SW 1271 (cell line): ENCODE measurements at places on chromosomes 12 and 14.

- DNase-seq = no peak
These were observed 45.4 kb downstream of the NIN start for GRCh38 chr14:50785457-50786063.

GRCh38 chr12:84874125-84874824 lies 38.3 kb downstream of the SLC6A15 start:
- no peak for DNase-seq

DNA sequence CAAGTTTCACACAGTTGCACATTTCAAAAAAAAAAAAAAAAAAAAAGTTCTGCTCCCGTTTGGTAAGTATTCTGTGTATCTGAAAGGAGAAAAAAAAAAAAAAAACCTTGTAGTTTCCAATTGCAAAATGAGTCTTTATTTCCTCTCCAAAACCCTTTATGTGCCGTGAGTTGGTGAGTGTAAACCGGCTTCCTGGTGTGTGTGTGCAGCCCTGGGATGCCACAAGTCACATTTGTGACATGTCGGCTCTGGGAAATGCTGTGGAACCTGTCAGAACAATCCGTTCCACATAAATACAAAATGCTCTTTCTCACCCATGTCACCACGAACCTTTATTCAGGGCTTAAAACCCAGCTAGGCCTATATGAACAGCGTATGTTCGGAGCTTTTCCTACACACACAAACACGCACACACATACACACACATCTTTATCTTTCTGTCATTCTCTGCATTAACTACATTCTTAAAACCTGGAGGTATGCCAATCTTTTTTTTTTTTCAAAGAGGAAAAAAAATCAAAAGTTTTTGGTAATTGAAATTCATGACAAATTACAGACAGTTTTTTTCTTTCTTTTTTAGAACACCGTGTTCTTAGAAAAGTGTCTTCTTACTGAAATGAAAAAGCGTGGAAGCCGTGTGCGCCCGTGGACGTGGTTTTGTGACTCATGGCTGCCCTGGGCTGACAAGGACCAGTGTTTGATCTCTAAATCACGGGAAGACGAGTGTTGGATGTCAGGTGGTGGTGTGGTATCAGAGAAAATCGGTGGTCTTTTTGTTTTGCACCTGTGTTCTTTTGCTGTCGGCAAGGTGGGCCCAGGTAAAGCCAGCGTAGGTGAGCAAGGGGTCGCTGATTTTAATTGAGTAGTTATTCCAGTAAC lies 612.0 kb downstream of the VRK1 start:
- no peak for DNase-seq

DNA sequence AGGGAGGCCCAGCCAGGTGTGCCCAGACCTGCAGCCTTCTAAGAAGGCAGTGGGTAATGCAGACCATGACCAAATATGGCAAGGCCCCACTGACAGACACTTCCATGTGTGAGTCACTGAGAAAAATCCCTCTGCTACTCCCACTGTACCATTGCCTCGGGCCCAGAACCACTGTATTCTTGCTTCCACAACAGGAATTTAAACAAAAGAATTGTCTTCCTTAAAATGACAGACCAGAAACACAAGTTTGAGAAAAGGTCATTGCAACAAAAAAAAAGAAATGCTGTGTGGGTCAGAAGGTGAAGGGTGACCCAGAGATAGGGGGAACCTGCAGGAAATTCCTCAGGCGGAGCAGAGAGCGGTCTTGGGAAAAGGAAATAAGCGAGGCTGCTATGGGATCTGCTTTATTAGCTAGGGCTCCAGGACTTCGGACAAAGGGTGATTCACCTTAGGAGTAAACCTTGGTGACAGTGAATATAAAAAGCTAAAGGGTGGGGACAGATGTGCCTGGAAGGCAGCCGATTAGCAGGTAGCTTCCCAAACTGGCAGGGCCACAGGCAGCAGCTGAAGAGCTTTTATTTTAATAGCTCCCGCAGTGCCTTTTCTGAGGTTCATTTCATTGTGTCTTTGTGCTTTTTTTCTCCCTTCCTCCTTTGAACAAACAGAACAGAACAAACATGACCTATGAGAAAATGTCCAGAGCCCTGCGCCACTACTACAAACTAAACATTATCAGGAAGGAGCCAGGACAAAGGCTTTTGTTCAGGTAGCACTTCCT lies 185.3 kb upstream of the BCL2L14 start:
- no peak for DNase-seq

DNA sequence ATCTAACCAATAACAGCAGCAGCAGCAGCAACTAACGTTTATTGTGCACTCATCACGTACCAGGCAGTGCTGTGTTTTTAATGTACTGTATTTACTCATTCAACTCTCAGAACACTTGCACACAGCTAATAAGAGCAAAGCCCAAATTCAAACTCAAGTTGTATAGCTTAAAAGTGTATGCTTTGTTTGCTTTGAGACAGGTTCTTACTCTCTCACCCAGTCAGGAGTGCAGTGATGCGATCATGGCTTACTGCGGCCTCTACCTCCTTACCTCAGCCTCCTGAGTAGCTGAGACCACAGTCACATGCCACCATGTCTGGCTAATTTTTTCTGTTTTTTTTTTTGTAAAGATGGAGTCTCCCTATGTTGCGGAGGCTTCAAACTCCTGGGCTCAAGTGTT lies 105.4 kb downstream of the PAPLN start:
- DNase-seq = no peak

- no peak for DNase-seq
These were observed 87.1 kb downstream of the SCFD1 start for GRCh38 chr14:30709201-30709600.

DNA sequence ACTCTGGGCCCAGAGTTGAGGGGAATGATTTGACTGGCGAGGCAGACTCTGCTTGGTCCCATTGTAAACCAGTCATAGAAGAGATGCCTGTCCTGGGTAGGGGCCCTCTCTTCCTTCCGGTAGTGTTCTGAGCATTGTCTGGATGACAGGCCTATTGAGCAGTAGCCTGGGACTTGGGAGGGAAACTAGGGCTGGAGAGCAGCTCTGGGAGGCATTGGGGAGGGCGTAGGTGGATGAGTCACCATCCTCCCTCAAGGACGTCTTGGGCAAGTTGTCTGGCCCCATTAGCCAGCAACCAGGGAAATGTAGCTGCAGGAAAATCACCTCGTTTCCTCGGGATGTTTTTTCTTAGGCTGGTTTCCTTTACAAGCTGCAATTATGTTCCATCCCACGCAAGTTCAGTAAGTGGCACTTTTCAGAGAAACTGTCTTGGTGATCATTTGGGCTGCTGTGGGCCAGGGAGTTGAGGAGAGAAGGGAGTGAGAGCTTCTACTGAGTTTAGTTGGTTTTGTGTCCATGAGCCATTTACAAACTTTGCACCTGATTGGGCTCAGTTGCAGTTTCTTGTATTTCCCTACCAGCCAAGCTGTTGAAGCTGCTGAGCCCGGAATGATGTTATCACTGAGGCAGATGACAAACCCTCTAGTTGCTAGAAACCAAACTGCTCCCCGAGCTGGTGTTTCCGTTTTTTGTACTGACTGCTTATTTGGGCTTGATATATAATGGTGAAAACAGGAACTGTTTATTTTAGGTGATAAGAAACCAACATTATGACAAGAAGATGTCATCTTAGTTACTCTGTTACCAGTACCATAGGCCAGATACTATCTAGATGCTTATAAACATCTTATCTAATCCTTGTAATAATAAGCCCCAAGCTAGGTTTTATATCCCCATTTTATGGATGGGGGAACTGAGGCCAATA lies 147.6 kb downstream of the CHST11 start:
- DNase-seq = peak; percentile 7

DNA sequence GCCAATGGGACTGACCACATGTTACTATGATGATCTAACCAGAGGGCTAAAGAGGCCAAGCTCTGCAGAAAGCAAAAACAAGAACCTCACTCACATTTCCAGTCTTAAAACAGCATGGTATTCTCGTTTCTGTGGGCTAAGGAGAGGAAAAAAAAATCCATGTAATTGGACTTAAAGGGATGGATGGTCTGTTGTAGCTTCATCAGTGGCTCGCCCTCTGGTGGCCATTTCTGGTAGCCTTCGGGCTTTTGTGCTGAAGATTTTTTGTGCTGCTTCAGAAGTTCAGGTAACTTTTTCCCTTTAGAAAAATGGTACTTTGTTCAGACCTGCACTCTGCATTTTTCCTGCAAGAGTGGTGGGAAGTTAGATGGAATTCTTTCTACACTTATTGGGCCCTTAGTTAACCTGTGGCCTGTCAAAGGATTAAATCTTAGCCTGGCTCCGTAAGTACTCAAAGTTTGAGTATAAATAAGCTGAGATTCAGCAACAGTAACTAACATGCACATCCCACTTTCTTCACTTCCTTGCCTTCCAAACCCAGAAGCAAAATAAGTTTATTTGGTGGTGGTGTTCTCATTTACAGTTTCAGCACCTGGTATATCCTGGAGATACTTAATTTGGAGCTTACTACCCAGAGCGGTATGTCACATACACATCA lies 22.3 kb downstream of the DCAF4 start:
- DNase-seq = no peak

DNA sequence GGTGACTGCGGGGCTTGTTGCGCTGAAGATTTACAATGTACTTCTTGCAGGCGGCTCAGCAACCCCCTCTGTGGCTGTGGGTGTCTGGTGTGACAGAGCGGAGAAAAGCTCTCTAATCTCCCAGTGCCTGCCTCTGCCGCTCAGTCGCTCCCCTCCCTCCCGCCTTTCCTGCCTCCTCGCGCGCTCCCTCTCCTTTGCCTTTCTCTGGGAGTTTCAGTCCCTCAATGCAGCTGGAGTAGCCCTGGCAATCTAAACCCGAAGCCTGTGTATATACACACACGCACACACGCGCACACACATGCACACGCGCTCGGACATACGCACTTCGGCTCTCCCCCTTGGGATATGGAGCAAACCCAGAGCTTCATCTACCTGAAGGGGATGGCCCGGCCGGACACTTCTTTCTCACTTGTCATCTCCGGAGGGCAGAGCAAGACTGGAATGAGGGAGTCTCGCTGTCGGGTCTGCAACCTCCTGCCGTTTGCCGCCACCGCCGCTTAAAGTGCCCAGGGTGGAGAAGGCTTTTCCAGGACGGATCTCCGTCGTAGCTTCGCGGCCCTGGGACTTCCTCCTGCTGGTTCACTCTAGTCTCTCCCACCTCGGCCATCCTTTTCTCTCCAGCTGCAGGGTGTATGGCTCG lies 599 bp upstream of the TRHDE start:
- DNase-seq = no peak

- no peak for DNase-seq
These were observed 249.3 kb downstream of the FUT8 start for GRCh38 chr14:65661865-65662264.

GRCh38 chr12:5582018-5582417 lies 150.1 kb downstream of the NTF3 start:
- DNase-seq = no peak

- DNase-seq = no peak
These were observed 65.9 kb downstream of the RERG start for GRCh38 chr12:15155271-15155670.
